ENCODE measurements at places on chromosomes 7 and 10. TPM values are rescaled to one million over a fixed set of nuclear protein-coding genes. Genes with fewer than 3 reads are reported as not detected.

CUBN gene
- total RNA-seq: 2.2 TPM

RGR gene
- not detected for total RNA-seq

NEURL1 gene
- total RNA-seq: 1.1 TPM

FAM180A gene
- total RNA-seq: not detected

ZDHHC6 gene
- total RNA-seq: 44.0 TPM

ZYX gene
- total RNA-seq: 169 TPM

H2BK1 gene
- 0.88 TPM for total RNA-seq

OIT3 gene
- not detected for total RNA-seq

CNNM1 gene
- total RNA-seq: 1.2 TPM

AOAH gene
- 6.2 TPM for total RNA-seq

VPS50 gene
- 21.3 TPM for total RNA-seq

OR2A1 gene
- total RNA-seq: 0.13 TPM

CPA4 gene
- total RNA-seq: not detected

GPR26 gene
- total RNA-seq: not detected

SPDYE1 gene
- total RNA-seq: 0.13 TPM

TMEM176B gene
- total RNA-seq: not detected

CHST3 gene
- total RNA-seq: 0.05 TPM

CHRM2 gene
- total RNA-seq: not detected

STAMBPL1 gene
- total RNA-seq: 52.0 TPM

PDSS1 gene
- 8.9 TPM for total RNA-seq

TAS2R41 gene
- not detected for total RNA-seq

LRRC18 gene
- not detected for total RNA-seq

MIOS gene
- 32.2 TPM for total RNA-seq

DNAJC12 gene
- total RNA-seq: 0.65 TPM

CPN1 gene
- total RNA-seq: not detected

CFTR gene
- not detected for total RNA-seq

PRF1 gene
- 63.5 TPM for total RNA-seq

KCNMA1 gene
- total RNA-seq: 0.34 TPM

MNX1 gene
- total RNA-seq: not detected

ADAP1 gene
- 14.1 TPM for total RNA-seq

SKIDA1 gene
- 0.20 TPM for total RNA-seq

COPS6 gene
- 69.1 TPM for total RNA-seq

NSUN5 gene
- total RNA-seq: 41.1 TPM

SORBS1 gene
- total RNA-seq: 0.77 TPM

DHTKD1 gene
- 16.8 TPM for total RNA-seq

FAM25C gene
- not detected for total RNA-seq

CLEC5A gene
- not detected for total RNA-seq

RASA4B gene
- total RNA-seq: 14.1 TPM

WDR11 gene
- 45.2 TPM for total RNA-seq

NEUROG3 gene
- not detected for total RNA-seq

HMX3 gene
- not detected for total RNA-seq

MSMB gene
- not detected for total RNA-seq

STEAP1 gene
- total RNA-seq: not detected

HOXA13 gene
- not detected for total RNA-seq

LOXL4 gene
- total RNA-seq: not detected

APBB1IP gene
- 74.9 TPM for total RNA-seq

CYP17A1 gene
- total RNA-seq: not detected

TUBB8 gene
- total RNA-seq: not detected

CYP3A7 gene
- not detected for total RNA-seq

FZD1 gene
- total RNA-seq: 0.73 TPM
